ENCODE measurements at places on chromosomes 12 and 14.

DNA sequence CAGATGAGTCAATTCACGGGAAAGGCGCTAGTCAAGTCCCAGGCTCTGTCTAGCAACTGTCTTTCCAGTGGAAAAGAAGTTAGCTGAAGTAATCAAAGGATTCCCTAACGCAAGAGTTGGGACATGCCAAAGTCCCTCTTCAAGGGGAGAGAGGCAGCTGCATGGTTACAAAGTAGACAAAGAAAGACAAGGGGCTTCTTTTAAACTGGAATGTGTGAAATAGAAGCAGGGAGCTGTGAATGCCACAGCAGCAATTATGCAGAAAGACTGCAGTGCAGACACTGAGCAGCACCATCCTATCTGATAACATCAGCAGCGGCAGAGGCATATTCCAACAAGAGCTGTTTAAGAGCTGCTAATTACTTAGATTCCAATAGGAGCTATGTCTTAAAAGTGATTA, 12.5 kb upstream of the CIPC start:
- no peak for DNase-seq

DNA sequence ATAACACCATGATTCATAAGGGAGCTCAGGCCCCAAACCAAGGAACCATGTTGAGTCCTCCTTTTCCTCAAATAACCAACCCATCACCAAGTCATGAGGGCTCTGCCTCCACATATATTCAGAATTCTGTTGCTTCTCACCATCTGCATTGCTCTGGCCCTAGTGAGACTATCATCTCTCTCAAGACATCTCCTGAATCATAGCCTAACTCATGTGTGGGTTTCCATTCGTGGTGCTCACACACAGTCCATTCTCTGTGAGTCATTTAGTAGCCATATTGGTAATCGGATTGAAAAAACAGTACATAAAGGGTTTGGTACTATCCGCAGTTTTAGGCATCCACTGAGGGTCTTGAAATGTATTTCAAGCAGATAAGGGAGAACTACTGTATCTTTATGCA, 5.1 kb upstream of the SLC38A2 start:
- DNase-seq = no peak

DNA sequence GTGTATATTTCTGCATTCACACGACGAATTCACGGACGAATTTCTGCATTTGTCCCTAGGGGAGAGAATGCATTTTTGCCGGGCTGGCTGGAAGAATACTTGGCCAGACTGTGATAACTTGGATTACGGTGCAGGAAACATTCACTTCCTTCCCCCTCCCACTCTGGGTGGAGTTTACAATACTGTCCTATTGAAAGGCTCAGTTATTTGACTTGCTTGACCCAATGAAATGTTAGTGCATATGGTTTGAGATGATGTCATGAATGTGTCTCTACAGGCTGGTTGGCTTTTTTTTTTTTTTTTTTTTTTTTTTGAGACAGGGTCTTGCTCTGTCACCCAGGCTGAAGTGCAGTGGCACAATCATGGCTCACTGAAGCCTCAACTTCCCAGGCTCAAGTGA, 90.7 kb upstream of the NOS1 start:
- no peak for DNase-seq

DNA sequence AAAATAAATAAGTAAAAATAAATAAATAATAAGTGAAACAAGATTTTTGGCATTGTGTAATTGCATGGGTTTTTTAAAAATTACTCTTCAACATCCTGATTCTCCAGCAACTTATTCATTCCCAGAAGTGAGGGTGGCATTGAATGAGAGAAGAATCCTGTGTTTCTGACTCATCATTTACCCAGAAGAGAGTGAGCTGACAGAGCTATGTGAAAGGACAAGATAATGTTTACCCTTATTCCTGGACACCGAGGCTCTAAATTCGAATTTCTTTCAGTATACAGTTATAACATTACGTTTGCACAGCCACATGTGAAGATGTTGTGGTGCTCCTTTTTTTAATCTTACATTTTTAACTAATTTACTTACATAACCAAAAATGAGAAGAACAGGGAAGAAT, 36.4 kb downstream of the BBS10 start:
- DNase-seq = no peak

- no peak for DNase-seq
Measured at GRCh38 chr12:4015225-4016091, 142.3 kb upstream of the PARP11 start.
